ENCODE measurements at places on chromosomes 16 and 17. TPM values are rescaled to one million over a fixed set of nuclear protein-coding genes. Genes with fewer than 3 reads are reported as not detected.
A peak's percentile ranks its signal among the peaks of the same experiment; 100 is the strongest.

- DNase-seq = no peak
Measured at GRCh38 chr17:37037590-37038155, 88.9 kb downstream of the AATF start.

Gene PNMT
- not detected for total RNA-seq

DNA sequence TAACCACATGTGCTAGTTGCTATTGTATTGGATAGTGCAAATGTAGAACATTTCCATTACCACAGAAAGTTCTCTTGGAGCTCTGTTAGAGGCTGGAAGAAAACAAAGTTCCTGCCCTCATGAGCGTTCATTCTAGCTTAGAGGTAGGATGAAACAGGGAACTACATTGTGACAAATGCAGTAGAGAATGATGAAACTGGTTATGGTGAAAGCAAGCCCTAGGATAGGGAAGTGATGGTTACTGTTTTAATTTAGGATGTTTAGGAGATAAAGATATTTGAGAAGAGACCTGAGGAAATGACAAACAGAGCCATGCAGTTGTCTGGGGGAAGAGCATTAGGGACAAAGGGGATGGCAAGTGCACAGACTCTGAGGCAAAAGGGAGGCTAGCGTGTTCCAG lies 50.7 kb downstream of the AATF start:
- DNase-seq = no peak

GRCh38 chr17:32488177-32488542 lies 1.4 kb downstream of the CDK5R1 start:
- DNase-seq = no peak

Gene FOXN1
- not detected for total RNA-seq

- DNase-seq = peak; percentile 4
Measured at GRCh38 chr16:71675380-71675779, 49.1 kb downstream of the PHLPP2 start.

DNA sequence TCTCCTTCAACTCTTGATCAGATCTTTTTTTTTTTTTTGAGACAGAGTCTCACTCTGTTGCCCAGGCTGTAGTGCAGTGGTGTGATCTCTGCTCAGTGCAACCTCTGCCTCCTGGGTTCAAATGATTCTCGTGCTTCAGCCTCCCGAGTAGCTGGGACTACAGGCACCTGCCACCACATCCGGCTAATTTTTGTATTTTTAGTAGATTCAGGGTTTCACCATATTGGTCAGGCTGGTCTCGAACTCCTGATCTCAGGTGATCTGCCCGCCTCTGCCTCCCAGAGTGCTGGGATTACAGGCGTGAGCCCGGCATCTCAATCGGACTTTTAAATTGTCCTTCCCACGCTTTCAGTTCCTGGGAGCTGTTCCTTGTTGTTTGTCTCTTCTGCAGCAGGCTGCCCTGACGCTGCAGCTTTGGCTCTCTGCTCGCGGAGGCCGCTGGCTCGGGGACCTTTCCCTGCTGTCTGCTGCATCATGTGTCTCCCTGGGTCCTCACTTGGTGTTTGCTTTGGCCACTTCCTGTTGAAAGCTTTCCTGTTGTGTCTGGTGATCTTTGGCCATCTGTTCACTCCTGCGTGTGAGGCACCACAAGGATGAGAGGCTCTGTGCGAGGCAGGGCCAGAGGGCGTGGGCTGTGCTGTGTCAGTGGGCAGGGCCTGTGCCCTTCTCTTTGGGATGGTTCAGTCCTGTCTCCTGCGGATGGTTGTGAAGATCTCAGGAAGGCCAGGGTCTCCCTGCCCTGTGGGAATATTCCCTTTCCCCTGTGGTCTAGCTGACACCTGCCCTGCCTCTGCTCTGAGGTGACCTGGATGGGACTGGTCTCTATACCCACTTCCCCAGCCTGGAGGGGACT lies 18.4 kb upstream of the CAPN15 start:
- DNase-seq = no peak

DNA sequence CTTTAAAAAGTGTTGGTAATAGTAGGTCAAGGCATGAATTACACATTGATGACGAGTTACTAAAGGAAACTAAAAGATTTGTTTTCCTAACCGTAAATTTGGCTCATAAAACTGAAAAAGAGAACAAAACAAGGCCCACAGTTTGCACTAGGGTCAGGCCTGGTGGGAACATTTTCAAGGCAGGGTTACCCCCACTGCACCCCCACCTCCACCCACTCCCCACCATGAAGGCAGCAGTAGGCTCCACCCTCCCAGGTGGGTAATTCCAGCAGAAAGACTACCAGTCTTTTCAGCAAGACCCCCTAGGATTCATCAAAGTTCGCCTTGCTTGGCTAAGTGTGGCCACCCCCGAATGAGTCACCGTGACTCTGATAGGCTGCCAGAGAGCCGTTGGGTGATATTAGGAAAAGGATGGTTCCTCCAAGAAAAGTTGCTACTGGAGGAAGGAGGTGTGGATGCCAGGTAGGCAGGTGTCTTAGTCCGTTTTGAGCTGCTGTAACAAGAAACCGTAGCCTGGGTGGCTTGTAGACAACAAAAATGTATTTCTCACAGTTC lies 8.6 kb downstream of the DNAAF1 start:
- DNase-seq = no peak

GRCh38 chr16:23079675-23080301 lies 69.5 kb downstream of the USP31 start:
- no peak for DNase-seq

Measured in H4 (cell line).